NCI-H526 treated with DMSO at 0.1 percent for 48 hours (cell line): ENCODE measurements at places on chromosomes 13 and 19.
A peak's percentile ranks its signal among the peaks of the same experiment; 100 is the strongest.

GRCh38 chr19:21094347-21095025 is 12.5 kb downstream of the ZNF714 start:
- DNase-seq = no peak

- peak; percentile 70 for DNase-seq
These were observed 43.8 kb downstream of the DCT start for GRCh38 chr13:94435604-94436226.

- DNase-seq = no peak
These were observed 15.7 kb upstream of the IGFL4 start for GRCh38 chr19:46056536-46056935.

GRCh38 chr13:71879129-71879535 is 12.1 kb upstream of the DACH1 start:
- DNase-seq = peak; percentile 73

DNA sequence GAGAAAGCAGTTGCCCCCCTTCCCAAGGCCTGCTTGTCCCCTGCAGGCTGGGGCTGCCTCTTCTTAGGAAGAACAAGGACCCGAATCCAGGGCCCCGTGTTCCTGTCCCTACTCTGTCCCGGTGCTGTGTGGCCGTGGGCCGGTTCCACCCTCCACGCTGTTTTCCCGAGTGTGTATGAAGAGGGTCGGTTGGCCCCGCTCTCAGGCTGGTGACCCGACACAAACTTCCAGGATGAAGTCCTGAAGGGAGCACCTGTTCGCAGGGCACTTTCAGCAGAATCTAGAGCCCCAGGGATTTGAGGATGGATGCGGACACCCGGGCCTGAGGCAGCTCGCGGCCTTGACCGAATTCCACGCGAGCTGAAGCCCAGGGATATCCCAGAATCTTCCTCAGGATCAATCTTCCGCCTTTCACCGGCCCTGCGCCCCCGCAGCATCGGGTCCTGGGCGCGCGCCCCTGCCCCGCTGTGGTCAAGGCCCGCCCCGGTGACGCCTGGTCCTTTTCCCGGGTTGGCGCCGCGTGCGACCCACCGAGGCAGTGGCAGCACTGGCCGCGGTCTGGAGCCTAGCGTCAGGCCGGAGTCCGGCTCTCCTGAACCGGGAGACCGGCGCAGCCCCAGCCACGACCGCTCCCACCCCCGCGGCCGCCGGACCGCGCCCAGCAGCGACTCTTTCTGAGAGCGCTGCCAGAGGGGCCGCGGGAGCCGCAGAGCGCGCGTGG is 528 bp upstream of the CHST8 start:
- no peak for DNase-seq

- DNase-seq = no peak
These were observed 5.2 kb downstream of the DKKL1 start for GRCh38 chr19:49368711-49369358.

DNA sequence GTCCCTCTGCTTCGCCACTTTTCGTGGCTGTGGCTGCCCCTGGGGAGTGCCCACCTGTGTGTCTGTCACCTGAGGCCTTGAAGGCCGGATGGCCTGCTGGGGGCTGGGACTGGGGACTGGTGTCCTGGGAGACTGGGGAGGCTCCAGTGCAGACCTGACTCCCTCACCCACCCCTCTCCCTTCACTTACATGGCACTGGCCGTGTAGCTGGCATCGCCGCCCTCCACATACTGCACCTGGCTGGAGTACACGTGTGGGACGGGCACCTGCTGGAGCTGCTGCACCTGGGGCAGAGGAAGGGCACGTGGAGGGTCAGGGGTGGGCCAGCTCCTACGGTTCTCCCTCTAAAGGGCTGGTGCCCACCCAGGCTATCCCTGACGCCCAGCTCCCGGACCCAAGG is 25.5 kb downstream of the DCAF15 start:
- no peak for DNase-seq

GRCh38 chr13:107864543-107865317 is 350.6 kb downstream of the LIG4 start:
- DNase-seq = no peak

- DNase-seq = no peak
These were observed 27.3 kb downstream of the LRFN3 start for GRCh38 chr19:35963514-35963913.

GRCh38 chr19:36819130-36819630 is 19.0 kb downstream of the ZNF790 start:
- DNase-seq = no peak

DNA sequence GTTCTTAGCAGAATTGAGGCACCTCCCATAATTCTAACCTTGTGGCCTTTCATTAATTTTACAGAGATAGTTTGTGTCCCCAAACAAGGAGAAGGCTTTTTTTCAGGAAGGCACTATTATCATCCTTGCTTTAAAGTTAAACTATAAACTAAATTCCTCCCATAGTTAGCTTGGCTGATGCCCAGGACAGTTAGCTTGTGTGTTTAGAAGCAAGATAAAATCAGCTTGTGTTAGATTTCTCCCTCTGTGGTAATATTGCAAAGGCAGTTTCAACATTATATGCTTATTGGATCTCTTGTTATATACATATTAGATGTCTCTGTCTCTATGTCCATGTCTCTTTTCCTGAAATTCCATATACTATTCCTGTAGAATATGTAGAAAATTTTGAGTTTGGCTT is 342.7 kb downstream of the TBC1D4 start:
- no peak for DNase-seq

DNA sequence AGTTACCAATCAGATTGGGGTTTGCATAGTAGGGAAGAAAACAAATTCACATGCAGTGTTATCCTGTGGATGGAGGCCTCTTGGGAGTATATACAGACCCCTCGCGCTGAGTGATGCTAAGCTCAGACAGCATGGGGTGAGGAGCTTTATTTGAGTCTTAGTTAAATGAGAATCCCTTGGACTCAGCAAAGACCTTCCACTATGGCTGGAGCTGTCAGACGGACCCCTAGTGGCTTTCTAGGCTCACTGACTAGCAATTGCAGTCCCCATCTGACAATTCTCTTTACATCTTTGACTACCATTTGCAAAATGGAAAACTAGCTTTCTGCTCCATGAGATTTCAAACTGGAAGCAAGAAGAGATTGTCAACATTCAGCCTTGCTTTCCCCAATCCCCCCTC is 90.4 kb downstream of the STOML3 start:
- no peak for DNase-seq
